ENCODE measurements at places on chromosomes 4 and X.

GRCh38 chrX:135324463-135324862 is 15.2 kb downstream of the ETDC start:
- no peak for DNase-seq

DNA sequence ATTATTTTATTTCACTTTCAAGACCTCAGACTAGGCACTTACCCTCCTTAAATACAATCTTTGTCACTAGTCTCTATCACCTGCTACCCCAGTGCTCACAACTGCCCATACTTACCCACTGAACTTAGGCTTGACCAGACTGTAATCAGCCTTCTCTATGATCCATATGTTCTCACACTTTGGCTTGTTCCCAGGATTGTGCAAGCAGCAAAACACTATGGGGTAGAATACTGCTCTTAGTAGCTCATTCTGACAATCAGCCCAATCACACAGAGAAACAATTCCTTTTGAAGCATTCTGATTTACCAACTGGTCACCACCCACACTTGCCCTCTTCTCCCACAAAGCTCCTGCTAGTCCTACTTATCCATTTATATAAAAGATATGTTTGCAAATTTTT is 878.3 kb downstream of the FSTL5 start:
- no peak for DNase-seq

- DNase-seq, result no peak
Observed at GRCh38 chrX:38151441-38151840, 69.2 kb downstream of the SRPX start.

DNA sequence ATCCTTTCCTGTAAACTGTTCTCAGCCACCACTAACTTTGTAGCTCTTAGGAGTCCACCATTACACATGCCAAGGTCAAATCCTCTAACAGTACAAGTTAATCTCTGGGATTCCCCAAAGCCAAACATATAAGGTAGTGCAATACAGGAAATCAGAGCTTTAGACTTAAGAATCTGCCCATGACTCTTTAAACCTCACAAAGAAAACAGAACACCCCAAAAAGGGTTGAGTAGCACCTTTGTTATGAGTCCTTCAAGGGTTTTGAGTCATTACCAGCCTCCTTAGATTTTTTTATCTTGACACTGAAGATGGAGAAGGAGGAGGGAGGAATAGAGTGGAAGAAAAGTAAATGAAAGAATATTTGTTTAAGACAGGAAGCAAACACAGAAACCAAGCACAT is 243.9 kb upstream of the SPANXN1 start:
- no peak for DNase-seq

DNA sequence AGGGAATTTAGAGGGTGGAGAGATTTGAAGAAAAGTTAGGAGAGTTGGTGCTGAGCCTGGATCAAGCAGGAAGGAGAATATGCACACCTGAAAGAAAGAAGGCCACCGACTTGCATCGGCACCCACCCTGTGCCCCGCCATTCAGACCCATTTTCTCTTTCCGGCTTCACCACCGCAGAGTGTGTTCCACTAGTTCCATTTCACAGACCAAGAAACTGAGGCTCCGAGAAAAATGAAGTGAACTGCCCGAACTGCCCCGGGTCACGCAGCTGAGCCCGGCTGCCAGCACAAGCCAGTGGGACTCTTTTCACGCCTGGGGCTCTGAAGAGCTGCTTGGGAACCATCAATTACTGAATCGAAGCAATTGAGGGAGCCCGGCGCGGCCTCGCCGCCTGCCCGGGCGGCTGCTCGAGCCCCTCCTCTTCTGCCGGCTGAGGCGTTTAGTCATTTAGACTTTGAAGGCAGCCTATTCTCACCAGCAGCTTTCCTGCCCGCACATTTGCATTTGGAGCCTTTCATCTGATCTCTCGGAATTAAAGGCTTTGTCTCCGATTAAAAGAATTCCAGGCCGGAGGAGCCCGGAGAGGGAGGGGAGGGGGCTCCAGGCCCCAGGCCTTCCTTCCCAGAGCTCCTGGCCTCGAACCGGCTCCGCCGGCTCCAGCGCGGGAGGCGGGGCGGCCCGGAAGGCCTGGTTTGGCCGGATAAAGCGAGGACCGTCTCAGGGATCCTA is 140.2 kb upstream of the PJA1 start:
- DNase-seq, result no peak

DNA sequence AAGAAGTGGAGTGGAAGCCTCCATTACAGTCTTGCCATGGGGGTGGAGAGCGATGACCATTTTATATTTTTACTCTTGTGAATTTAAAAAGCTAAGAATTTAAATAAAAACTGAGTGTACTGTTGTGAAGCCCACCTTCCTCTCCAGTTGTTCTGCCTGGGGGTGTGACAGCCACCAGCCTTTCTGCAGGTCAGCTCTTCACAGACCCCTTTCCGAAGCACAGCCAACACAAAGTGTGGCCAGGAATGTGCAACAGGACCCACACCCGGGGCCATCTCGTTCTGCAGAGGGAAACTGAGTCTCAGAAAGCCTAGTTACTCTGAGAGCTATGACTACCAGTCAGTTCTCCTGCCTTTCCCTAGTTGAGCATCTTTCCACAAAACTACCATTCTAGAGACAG is 1.4 kb downstream of the GRPEL1 start:
- DNase-seq, result no peak

DNA sequence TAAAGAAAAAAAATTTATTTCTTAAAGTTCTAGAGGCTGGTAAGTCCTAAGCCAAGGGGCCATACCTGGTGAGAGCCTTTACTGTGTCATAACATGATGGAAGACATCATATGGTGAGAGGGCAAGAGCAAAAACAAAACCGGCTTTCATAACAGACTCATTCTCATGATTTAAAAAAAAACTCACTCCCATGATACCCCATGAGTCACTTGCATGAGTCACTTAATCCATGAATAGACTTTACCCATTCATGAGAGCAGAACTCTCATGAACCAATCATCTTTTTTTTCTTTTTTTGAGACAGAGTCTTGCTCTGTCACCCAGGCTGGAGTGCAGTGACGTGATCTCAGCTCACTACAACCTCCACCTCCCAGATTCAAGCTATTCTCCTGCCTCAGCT is 369.7 kb upstream of the DIAPH2 start:
- no peak for DNase-seq

- DNase-seq, result no peak
Observed at GRCh38 chr4:14269824-14270223, 642.3 kb upstream of the BOD1L1 start.

DNA sequence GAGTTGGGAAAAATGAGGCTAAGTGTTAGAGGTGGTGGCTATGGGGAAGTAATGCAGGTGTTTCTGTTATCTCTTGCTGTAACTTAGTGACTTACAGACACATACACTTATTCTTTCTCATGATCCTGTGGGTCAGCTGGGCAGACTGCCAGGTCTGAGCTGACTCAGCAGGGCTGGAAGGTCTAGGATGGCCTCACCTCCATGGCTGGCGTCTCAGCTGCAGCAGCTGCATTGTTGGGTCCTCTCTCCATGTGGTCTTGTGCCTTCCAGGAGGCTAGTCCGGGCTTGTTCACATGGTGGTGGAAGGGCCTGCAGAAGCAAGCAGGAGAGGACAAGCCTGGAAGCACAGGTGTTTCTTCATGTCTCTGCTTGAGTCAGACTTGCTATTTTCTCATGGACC is 172.7 kb downstream of the NHS start:
- no peak for DNase-seq

GRCh38 chr4:181264893-181265292 is 978.3 kb upstream of the TENM3 start:
- DNase-seq, result no peak

GRCh38 chrX:132533409-132533808 is 44.6 kb upstream of the MBNL3 start:
- no peak for DNase-seq

DNA sequence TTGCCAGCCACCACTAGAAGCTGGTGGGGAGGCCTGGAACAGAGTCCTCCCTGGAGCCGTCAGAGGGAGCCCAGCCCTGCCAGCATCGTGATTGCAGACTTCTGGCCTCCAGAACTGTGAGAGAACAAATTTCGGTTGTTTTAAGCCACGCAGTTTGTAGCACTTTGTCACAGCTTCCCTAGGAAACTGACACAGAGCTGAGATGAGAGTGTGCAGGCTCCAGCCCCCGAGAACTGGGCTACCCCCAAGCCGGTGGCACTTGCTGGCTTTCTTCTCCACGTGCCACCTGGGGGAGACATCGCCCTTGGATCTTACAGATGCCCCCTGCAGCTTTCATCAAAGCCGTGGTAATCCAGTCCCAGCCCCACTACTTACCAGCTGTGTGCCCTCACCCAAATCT is 83.7 kb downstream of the PPP2R2C start:
- no peak for DNase-seq

GRCh38 chr4:46934726-46935125 is 25.7 kb upstream of the COX7B2 start:
- no peak for DNase-seq

DNA sequence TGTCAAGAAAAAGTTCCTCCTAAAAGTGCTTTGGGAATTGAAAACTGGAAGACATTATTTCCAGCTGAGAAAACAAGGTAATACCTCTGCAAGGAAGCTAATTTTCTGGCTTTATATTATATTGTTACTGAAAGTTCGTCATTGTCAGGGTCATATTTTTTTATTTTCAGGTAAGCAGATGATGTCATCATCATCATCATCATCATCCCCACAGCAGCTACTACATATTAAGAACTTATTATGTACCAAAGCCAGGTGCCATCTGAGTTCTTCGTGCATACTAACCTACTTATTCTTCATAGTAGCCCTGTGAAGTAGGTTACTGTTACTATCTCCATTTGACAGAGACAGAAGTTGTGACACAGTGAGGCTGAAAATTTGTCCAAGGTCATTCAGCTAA is 52.9 kb upstream of the MND1 start:
- no peak for DNase-seq

GRCh38 chrX:134551376-134552048 is 91.5 kb downstream of the HPRT1 start:
- no peak for DNase-seq

- no peak for DNase-seq
Observed at GRCh38 chr4:147071209-147071740, 125.6 kb upstream of the TTC29 start.

- DNase-seq, result no peak
Observed at GRCh38 chr4:24322995-24323394, 261.4 kb downstream of the DHX15 start.

DNA sequence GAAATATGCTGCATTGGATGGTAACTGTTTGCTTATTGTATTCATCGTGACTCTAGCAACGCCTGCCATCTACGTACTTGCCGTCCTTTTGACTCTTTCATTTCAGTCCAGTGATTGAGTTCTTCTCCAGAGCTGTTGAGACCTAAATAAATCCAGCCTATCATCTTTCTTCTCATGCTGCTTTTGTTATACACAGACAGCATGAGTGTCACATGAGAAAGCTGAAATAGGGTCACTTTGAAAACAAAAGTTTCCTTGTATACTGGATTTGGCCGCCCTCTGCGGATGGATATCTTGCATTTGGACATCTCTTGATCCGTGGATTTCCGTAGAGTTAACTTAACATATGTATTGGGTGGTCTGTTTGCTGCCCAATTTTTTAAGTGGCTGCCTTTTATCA is 67.2 kb downstream of the TMPRSS11F start:
- no peak for DNase-seq

GRCh38 chrX:31178064-31178768 is 106.4 kb upstream of the FTHL17 start:
- no peak for DNase-seq

DNA sequence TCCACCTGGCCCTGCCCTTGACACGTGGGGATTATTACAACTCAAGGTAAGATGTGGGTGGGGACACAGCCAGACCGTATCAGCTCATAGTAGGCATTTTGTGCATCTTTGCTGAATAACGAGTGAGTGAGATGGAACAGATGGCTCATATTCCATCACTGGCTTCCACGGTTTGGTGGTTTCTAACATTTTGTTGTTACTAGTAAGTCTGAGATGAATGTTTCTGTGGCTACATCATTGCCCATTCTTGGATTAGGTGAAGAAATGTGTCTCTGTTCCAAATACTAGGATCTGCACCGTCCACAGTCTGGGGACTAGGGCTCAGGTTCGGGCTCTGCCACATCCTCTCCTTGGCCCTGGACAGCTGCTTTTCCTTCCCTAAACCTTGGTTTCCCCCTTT is 3.6 kb downstream of the ABLIM2 start:
- DNase-seq, result no peak

- DNase-seq, result no peak
Observed at GRCh38 chrX:12985331-12985730, 10.4 kb downstream of the TMSB4X start.

DNA sequence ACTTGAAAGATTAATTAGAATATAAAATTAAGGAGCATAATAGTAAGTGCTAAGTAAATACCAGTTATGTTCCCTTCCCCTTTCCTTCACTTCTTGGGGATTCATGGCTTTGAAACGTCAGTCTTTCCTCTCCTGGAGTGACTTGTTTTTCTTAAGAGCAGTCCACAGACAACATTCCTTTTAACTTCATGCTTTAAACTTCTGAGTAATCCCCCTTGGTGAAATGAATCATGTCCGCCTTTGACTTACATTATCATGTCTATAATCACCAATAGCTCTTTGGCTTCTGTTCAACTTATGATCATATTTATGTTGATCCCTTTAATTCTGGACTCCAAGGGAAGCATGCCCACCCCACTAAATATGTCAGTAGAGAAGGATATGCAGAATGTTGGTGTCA is 1012.1 kb upstream of the SLIT2 start:
- no peak for DNase-seq

GRCh38 chr4:100805538-100805937 is 287.7 kb upstream of the EMCN start:
- DNase-seq, result no peak

GRCh38 chrX:132294192-132294591 is 74.9 kb upstream of the RAP2C start:
- DNase-seq, result no peak

- DNase-seq, result no peak
Observed at GRCh38 chr4:158327525-158327924, 117.2 kb downstream of the TMEM144 start.

DNA sequence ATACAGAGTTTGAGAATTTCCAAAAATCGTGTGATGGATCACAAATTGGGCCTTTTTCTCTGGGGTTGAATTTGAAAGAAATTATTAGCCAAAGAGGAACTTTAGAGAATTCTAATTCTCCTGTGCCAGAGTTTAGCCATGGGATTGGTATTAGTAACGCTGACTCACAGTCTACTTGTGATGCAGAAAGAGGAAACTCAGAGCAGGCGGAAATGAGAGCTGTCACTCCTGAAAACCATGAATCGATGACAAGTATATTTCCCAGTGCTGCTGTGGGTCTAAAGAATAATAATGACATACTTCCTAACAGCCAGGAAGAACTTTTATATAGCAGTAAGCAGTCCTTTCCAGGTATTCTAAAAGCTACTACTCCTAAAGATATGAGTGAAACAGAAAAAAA is 64.9 kb downstream of the N4BP2 start:
- DNase-seq, result no peak

GRCh38 chr4:54484383-54484782 is 173.4 kb upstream of the KIT start:
- no peak for DNase-seq

GRCh38 chrX:47422444-47422843 is 52.1 kb downstream of the ZNF157 start:
- DNase-seq, result no peak

DNA sequence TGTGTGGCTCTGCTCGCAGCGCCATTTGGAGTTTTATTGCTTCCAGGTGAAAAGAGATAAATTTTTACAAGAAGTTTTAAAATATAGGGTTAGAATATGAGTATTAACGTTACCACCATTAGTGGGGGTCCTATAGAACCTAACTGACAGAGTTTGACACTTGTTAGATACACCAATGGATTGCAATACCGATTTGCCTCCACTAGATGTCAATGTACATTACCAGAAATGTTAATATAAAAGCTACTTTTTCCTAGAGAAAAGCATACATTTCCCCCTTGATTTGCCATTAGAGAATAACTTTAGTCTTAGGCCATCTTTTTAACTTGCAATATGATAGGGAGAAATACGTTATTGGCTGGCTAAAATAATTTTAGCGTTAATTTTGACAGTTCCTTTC is 108.4 kb downstream of the LINC00632 start:
- no peak for DNase-seq
